ENCODE measurements at places on chromosomes 2 and 18. TPM values are rescaled to one million over a fixed set of nuclear protein-coding genes. Genes with fewer than 3 reads are reported as not detected.

- no peak for DNase-seq
Measured at GRCh38 chr2:238159071-238159539, 335 bp downstream of the ERFE start.

- DNase-seq: peak; percentile 20
Measured at GRCh38 chr18:59033359-59033758, 106.3 kb upstream of the SEC11C start.

GRCh38 chr2:136305517-136306192 is 187.7 kb upstream of the CXCR4 start:
- no peak for DNase-seq

- DNase-seq: no peak
Measured at GRCh38 chr18:56487801-56488200, 150.6 kb downstream of the TXNL1 start.

The MAL gene
- not detected for total RNA-seq

- DNase-seq: no peak
Measured at GRCh38 chr18:13256444-13257305, 38.1 kb downstream of the LDLRAD4 start.

DNA sequence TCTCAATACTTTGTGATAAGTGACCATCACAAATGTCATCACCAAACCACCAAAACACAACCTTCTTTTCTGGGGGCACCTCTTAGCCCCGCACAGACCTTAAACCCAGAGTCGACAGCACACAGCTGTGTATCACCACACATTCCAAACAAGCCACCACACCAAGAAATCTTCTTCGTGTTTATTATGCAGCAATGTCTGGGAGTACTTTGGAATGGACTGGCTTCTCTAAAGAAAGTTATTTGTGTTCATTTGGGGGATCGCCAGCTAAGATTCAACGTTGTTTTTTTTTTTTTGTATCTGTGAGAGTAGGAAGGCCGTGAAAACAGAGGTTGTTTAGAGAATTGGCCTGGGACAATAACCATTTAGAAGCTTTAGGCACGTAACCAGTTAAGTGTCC is 1.1 kb upstream of the MTA3 start:
- peak; percentile 14 for DNase-seq

DNA sequence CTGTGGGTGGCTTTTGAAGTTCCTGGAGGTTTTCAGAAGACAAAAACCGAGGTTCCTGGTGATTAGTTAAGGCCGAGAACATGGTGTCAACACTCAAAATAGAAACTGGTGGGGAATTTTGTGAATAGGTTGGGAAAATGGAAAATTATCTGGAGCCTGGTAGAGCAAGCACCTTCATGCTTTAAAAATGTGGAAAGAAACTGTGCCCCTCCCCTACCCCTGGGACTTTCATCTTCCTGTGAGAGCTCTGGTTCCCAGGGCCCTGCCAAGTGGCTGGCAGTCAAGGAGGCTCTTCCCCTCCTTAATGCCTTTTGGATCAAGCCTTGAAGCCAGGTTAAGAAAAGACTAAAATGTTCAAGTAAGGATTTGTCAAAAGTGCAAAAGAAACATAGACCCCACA is 1.9 kb upstream of the CRACDL start:
- DNase-seq: no peak

- DNase-seq: no peak
Measured at GRCh38 chr2:157749684-157750083, 121.0 kb upstream of the ACVR1C start.

The LAMA1 gene
- total RNA-seq: 0.98 TPM

DNA sequence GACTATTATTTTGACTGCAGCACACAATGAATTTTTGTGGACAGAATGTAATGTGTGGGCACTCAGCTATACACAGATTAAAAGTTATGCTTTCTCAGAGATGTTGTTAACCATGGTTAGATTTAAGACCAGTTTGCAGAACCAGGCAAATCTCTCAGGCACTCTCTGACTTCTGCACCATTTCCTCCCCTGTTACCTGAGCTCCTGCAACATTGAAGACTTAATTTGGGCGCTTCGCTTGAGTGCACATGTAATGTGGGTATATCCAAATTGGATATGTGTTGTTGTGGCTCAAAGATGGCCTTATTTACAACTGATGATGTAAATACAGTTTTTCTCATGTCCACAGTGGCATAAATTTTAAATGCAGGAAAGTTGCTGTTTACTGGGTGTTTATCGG is 469.4 kb downstream of the PTPRM start:
- no peak for DNase-seq

GRCh38 chr18:54812885-54813284 is 15.4 kb upstream of the RAB27B start:
- peak; percentile 2 for DNase-seq

GRCh38 chr2:160427629-160428404 is 65.8 kb downstream of the RBMS1 start:
- peak; percentile 80 for DNase-seq

DNA sequence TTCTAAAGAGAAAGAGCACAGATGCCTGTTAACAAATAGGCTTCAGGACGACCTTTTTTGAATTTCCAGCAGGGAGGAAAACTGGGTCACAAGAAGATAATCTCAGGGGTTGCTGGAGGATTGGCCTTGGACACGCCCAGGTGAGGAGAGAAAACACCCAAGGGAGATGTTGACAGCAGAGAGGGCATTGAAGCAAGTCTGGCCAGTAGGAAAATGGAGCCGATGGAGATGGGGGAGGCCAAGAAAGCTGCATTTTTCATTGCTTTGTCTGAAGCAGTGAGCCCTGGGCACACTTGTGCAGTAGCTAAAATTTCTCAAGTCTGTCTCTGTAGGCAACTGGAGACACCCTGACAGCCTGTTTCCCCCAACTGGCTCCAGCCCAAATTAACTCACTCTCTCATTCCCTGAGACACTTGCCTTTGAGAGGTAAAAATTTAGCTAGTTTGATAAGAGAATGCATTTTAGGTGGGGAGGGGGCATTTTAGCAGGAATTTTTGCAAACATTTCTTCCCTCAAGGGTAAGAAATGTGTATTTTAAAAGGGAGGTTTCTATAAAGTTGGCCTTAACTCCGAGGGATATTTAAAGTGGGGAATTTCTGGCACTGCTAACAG is 165.5 kb downstream of the TGIF1 start:
- DNase-seq: no peak

DNA sequence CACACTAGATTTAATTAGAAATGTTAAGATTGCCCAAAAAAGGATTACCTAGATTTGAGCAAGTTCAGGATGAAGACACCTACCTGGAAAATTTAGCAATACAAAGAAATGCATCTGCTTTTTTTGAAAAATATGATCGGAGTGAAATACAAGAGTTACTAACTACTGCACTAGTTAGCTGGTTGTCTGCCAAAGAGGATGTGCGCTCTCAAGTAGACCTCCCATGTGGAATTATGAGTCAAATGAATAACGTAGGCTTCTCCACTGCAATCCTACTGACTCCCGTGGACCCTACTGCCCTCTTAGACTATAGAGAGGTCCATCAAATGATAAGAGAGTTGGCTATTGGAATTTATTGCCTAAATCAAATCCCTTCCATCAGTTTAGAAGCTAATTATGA is 2.0 kb downstream of the ANKAR start:
- peak; percentile 28 for DNase-seq

The TNFRSF11A gene
- total RNA-seq: 0.36 TPM

- DNase-seq: no peak
Measured at GRCh38 chr2:177547122-177547521, 154.5 kb downstream of the AGPS start.

- no peak for DNase-seq
Measured at GRCh38 chr2:217864963-217865772, 137.6 kb downstream of the TNS1 start.

The CYP26B1 gene
- total RNA-seq: 3.5 TPM

DNA sequence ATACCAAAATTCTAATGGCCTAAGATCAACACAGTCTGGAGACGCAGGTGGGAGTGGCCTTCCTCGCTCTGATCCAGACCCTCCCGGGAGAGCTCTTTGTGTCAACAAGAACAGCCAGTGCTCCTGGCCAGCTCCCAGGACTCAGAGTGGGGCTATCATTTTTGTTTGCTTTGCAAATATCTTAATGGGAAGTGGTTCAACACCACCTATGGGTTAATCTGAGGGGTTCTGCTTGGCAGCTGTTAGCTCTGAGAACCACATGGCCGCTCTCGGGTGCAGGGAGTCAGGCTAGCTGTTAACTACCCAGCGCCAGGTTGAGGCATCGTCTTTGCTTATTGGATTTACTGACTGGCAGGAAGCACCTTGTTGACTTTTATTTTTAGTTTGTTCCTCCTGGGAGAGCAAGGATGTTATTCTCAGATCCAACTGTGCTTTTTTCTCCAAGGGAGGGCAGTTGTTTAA is 184.8 kb upstream of the SP5 start:
- peak; percentile 10 for DNase-seq

The CYRIA gene
- total RNA-seq: 0.12 TPM

- DNase-seq: no peak
Measured at GRCh38 chr2:2890901-2891300, 486.7 kb downstream of the EIPR1 start.

GRCh38 chr18:76373297-76373696 is 121.7 kb downstream of the ZNF516 start:
- no peak for DNase-seq

The ABCG5 gene
- total RNA-seq: not detected

DNA sequence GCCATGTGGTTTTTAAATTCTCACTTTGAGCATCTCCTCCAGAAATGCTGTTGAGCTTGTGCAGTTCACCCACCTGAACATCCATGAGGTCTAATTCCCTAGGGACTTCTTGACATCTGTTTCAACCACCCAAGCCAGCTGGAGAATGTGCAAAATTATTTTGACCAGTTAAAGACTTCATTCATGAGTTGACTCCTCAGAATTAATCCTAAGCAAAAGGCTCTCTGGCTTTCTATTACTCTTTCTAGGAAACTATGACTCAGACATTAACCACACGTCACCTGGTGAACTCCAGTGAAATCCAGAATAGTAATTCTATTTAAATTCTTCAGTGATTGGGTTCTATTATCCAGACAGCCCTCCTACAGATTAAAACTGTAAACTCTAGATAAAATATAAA is 247.5 kb downstream of the NBAS start:
- DNase-seq: peak; percentile 56

DNA sequence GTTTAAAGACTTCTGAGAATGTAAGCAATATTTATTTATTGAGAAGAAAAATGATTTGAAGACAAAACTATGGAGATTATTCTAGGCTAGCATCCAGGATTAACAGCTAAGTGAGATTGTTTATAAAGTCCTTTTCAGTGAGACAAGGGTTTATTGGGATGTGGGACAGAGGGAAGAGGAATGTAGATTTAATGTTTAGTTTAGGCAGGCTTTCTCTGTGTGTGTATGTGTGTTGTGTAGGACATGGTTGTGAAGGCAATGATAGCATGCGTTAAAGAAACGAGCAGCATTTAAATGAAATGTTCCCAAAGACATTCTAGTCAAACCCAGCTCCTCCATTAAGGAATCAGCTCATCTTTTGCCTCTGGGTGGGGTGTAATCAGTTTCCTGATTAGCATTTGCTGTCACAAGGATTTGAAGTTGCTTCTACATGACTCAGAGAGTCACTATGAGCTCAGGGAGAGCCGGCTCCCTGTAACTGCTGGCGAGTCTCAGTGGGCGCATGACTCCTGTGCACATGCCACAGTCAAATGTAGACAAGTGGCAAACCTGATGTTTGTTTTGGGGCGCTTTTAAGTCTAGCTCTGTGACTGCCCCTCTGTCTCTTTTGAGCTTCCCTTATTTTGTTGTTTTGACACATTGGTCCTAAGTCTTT is 442.2 kb upstream of the CELF4 start:
- no peak for DNase-seq

DNA sequence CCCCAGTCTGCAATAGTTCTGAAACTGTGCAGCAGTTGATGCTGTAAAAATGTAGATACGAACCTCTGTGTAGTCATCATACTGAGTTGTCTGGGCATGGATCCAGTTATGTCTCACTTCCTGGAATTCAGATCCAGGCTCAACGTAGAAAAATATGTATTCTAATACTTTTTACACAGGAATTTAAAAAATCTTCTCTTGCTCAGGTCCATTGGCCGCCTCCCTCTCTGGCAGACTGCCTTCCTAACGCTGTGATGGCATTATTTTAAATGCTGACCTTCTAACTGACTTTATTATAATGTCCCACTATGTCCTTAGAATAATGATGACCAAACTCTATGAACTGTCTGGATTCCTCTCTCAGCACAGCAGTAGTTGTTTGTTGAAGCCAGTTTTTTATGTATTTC is 119.6 kb downstream of the FEZ2 start:
- DNase-seq: peak; percentile 73

- no peak for DNase-seq
Measured at GRCh38 chr2:216658757-216659156, 25.5 kb downstream of the IGFBP2 start.

- no peak for DNase-seq
Measured at GRCh38 chr2:205287316-205287715, 395.0 kb upstream of the NRP2 start.

The LONRF2 gene
- 0.84 TPM for total RNA-seq

GRCh38 chr18:7256618-7257425 is 25.9 kb downstream of the LRRC30 start:
- no peak for DNase-seq

The ANKRD53 gene
- total RNA-seq: not detected

GRCh38 chr2:168469281-168469988 is 13.4 kb downstream of the CERS6 start:
- no peak for DNase-seq

The FIGN gene
- 5.8 TPM for total RNA-seq

DNA sequence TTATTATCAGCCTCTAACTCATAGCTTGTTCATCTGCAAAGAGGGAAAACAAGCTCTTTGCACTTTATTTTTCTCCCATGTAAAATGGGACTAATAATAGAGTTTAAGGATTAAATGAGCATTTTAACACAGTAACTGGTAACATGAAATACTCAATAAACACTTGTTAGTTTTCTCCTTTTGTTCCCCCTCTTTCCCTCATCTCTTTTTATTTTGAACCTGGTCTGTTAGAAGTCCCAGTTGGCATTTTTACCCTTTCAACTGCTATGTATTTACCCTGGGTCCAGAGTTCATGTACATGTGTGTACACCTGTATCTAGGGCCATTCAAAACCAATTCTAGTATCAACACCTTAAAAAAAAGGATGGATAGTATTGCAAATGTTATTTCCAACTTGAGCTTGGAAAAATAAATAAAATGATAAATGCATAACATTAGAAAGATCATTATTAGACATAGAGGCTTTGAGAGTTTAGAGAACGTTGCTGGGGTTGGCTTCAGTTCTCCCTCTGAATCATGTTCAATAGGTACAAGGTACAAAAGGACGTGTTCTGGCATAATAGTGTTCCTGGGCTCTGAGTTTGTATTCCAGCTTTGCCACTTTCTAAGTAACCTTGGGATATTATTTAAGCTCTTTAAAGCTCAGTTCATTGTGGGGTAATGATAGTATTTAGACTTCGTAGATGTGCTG is 5.2 kb upstream of the VPS54 start:
- DNase-seq: no peak

All from RPMI7951 (cell line).